Activated naive CD8-positive, alpha-beta T cell treated with anti-CD3 and anti-CD28 coated beads for 36 hours (primary cell): ENCODE measurements at places on chromosomes 16 and 17. TPM values are rescaled to one million over a fixed set of nuclear protein-coding genes. Genes with fewer than 3 reads are reported as not detected.

- H3K4me1 ChIP-seq: no peaks in the 10 kb centered on the region
- H3K27ac ChIP-seq: no peak overlapping the region
Observed at GRCh38 chr17:13244513-13244912, 226.7 kb upstream of the ELAC2 start.

GRCh38 chr17:32835291-32835761, 41.6 kb downstream of the MYO1D start:
- DNase-seq: no peak
- no peaks in the 10 kb centered on the region for H3K4me1 ChIP-seq
- H3K4me3 ChIP-seq: no peak overlapping the region

DNA sequence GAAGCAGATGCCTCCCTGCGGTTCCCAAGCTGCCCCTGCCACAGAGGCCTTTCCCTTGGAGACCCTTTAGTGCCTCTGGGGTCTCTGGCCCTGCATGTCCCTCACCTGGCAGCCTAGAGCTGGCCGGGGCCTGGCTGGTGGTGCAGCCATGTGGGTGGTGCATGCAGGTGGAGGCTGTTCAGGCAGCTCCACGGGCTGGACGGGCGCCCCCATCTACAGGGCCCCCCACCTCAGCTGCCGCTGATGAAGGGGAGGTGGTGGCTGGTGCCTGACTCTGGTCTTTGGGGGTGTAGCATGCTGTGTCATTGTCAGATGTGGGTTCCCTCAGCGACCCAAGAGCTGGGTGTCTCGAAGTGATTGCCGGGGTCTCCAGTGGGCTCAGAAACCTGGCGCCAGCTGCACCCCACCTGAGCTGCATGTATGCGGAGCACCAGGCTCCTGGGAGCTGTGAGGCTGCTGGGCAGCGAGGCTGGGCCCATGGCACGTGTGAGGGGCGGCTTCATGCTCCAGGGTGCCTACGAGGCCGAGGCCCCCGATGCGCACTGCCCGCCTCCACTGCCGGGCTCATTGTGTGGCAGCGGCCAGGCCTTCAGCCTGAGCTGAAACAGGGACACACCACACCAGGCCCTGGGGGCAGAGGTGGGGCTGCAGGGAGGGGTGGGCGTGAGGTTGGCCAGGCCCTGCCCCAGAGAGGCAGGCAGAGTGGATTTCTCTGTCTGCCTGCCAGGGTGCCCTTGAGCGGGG, 57.0 kb downstream of the BAIAP2 start:
- peaks cover 19% of the 10 kb centered on the region for H3K4me1 ChIP-seq
- H3K36me3 ChIP-seq: no peaks in the 10 kb centered on the region

GRCh38 chr16:1707193-1707790, 1.3 kb downstream of the MAPK8IP3 start:
- peaks cover 8% of the 10 kb centered on the region for H3K36me3 ChIP-seq
- peak overlapping the region; percentile 89 for H3K4me3 ChIP-seq
- H3K27me3 ChIP-seq: no peaks in the 10 kb centered on the region
- peak overlapping the region; percentile 84 for H3K27ac ChIP-seq
- peaks cover 26% of the 10 kb centered on the region for H3K4me1 ChIP-seq

- peak overlapping the region; percentile 86 for H3K27ac ChIP-seq
- H3K4me1 ChIP-seq: peaks cover 50% of the 10 kb centered on the region
- DNase-seq: no peak
- H3K36me3 ChIP-seq: peaks cover 4% of the 10 kb centered on the region
- H3K27me3 ChIP-seq: no peaks in the 10 kb centered on the region
Observed at GRCh38 chr17:18039535-18040260, 490 bp downstream of the GID4 start.

- H3K4me1 ChIP-seq: peaks cover 61% of the 10 kb centered on the region
- no peak overlapping the region for H3K4me3 ChIP-seq
- H3K27ac ChIP-seq: peak overlapping the region; percentile 71
- no peaks in the 10 kb centered on the region for H3K27me3 ChIP-seq
- peak; percentile 28 for DNase-seq
- H3K36me3 ChIP-seq: peaks cover 35% of the 10 kb centered on the region
Observed at GRCh38 chr17:66426397-66427033, 124.1 kb downstream of the PRKCA start.

DNA sequence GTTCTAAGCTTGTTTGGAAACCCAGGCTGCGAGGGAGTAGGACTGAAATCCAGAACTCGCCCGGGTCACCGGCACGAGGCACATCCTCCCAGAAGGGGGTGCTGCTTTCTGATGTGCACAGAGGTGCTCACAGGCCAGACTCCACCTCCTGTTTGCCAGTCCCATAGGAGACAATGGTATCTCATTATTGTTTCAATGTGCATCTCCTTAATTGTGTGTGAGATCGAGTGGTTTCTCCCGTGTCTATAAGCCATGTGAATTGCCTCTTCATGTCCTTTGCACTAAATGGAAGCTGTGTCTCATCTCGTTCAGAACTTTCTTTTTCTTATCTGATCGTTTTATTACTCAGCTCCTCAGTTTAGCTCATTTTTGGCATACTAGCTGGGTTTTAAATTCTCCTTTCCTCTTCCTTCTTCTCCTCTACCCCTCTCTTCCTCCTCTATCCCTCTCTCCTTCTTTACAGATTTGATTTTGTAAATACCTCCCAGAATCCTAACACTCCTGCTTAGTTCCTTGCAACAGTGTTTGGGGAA, 32.1 kb upstream of the PRKCB start:
- no peaks in the 10 kb centered on the region for H3K36me3 ChIP-seq
- peak; percentile 75 for DNase-seq
- no peak overlapping the region for H3K27ac ChIP-seq
- no peak overlapping the region for H3K4me3 ChIP-seq

DNA sequence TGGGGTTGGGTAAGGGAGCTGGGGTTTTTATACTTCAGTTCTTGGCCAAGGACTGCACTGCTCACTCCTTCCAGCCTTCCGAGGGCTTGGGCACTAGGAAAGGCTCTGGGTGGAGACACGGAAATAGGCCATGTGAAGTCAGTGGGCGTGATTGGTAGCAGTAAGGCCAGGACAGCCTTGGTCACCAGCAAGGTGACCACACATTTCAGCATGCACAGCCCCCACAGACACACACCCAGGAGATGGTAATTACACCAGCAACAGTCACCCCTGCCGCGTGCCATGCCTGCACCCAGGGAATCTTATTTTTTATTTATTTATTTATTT, 252.5 kb downstream of the SEC14L1 start:
- no peak overlapping the region for H3K4me3 ChIP-seq
- H3K27ac ChIP-seq: no peak overlapping the region
- H3K4me1 ChIP-seq: peaks cover 60% of the 10 kb centered on the region
- no peaks in the 10 kb centered on the region for H3K36me3 ChIP-seq
- DNase-seq: no peak

DNA sequence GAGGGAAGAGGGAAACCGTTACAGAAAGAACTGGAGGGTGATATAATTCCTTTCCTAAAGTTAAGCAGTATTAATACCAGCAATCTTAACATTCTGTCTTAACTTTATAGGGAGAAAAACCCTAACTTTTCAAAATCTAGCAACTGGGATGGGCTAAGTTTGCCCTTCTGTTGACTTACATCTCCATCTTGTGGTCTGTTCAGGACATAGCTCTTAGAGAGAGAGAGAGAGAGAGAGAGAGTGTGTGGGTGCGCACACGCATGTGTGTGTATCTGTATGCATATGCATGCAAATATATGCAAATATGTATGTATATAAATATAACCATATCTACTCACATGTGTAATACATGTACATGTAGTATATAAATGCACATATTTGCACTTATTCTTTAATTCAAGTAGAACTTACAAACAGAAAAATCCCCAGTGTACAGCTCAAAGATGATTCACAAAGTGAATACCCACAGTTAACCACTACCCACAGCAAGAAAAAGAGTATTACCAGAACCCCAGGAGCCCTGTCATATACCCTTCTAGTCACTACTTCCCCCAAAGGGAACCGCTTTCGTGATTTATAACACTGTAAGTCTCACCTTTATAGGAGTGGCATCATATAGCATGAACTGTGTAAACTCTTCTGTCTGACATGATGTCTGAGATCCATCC, 46.5 kb downstream of the STX8 start:
- no peak overlapping the region for H3K4me3 ChIP-seq
- H3K27ac ChIP-seq: no peak overlapping the region
- no peak for DNase-seq
- peaks cover 7% of the 10 kb centered on the region for H3K4me1 ChIP-seq

GRCh38 chr16:87098976-87099720, 218.0 kb downstream of the C16orf95 start:
- H3K36me3 ChIP-seq: no peaks in the 10 kb centered on the region
- H3K4me3 ChIP-seq: no peak overlapping the region
- H3K27me3 ChIP-seq: peaks cover 8% of the 10 kb centered on the region

DNA sequence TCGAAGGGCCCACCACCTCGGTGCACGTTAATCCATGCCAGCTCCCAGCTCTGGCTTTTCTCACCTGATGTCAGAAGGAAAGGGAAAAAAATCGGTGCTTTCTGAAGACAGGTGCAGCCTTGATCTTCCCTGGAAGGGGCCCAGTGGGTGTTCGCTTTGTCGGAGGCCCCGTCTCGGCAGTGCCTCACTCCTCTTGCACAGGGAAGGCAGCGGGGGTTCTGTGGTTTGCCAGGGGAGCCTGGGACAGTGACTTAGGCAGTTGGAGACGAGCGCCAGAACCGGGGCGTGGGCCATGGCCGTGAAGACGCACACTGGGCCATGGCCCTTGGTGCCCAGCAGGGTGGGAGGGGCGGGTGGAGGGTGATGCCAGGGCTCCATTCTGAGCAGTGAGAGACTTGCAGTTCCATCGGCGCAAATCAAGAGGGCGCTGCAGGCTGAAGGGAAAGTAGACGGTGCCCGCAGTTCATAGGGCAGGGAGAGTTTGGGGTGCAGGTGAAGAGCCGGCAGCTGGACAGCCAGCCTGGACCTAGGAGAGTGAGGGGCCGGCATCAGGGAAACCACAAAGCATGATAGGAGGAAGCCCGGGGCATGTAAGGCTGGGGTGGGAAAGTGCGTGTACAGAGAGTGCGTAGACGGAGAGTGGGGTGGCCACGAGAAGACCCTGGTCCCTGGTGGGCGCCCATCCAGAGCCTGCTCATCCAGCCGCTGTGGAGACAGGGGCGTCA, 101.3 kb upstream of the CHMP6 start:
- no peak for DNase-seq
- H3K4me1 ChIP-seq: peaks cover 42% of the 10 kb centered on the region
- H3K4me3 ChIP-seq: peak overlapping the region; percentile 75

DOC2B gene
- total RNA-seq: 0.08 TPM

RFFL gene
- total RNA-seq: 9.6 TPM

DPEP2 gene
- 2.7 TPM for total RNA-seq
